ENCODE measurements at places on chromosomes 12 and 14.

GRCh38 chr12:132033627-132034026, 83.9 kb downstream of the EP400 start:
- no peak for DNase-seq

- no peak for DNase-seq
These were observed 39.5 kb downstream of the VWF start for GRCh38 chr12:6084969-6085450.

DNA sequence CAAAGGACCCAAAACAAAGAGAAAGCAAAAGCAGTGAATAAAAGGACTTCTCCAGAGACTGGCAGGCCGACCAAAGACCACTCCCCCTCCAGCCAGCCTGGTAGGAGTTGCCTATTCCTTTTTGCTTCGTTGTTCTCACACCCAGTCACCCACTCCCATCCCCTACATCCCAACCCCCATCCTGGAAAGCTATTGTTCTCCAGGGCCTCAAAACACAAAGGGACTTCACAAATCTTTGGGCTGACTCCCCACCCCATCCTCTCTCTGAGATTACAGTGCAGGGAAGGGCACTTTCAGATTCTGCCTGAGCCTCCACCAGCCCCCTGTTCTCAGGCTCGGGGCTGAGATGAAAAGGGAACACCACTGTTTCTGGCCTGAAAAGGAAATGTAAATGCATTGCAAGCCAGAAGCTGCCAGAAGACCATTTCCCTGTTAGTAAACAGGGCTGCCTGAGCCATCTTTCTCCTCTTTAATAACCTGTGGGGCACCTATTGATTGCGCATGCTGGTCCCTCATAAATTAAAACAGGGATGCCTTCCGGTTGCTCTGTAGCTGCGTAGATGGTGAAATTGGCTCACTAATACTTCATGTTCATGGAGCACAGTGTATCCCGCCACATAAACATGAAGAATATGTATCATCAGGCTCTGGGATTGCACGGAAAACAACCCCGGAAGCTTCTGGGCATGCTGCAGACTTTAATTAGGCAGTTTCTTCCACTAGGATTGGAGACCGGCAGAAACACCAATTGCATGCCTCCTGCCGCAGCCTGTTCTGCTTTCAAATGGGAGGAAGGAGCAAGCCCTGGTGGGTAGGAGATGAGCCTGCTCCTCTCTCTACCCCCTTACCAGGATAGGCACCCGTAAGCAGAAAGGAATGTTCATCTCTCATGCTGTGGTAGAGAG, 130.3 kb upstream of the FUT8 start:
- DNase-seq, result no peak

- no peak for DNase-seq
These were observed 251.5 kb downstream of the ZFP36L1 start for GRCh38 chr14:68541178-68541896.

- DNase-seq, result no peak
These were observed 65.9 kb downstream of the PTPN21 start for GRCh38 chr14:88488897-88489296.

- DNase-seq, result no peak
These were observed 60.6 kb downstream of the MYRFL start for GRCh38 chr12:69885658-69886057.

- DNase-seq, result no peak
These were observed 297.9 kb upstream of the AMIGO2 start for GRCh38 chr12:47377414-47378221.

DNA sequence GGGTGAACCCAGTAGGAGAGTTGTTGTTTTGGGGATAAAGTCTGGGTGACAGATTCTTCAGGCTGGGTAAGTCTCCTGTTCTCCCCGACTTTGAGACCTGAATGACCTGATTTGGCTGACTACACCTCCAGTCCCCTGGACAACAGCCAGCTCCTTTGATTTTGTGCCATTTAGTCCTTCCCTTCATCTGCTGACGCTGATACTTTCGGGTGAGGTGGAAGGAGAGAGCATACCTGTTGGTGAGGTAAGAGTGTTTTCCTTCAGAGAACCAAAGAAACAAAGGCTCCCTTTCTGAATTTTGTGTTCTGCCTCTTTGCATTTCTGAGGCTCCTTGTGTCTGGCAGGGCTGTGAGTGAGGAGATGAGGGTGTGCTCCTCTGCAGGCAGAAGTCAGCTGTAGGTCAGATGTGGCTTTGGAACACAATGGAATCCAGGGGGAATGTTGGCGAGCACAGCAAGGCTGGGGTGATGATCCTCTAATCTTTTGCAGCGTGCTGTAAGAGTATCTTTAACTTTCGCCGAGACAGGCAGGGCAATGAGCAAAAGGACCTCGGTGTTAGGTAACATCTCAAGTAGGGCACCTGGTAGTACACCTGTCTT, 12.1 kb downstream of the ETV6 start:
- DNase-seq, result no peak

GRCh38 chr12:48600552-48600951, 30.7 kb upstream of the LALBA start:
- DNase-seq, result no peak

DNA sequence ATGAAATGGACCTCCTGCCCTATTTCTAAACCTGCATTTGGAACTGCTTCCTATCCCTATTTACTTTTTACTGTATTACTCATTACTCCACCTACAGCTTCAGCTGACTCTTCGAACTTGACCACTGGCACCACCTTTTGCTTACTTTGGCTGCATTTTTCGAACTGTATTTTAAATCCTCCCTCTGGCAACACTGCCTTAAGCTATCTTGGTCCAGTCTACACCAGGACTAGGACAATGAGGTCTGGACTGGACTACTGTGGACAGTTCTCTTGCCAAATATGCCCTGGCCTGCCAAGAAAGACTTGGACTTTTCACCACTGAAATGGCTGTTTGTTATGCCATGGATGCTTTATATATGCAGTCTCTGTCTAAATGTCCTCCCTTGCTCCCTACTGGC, 328.1 kb downstream of the BTG1 start:
- DNase-seq, result no peak

- DNase-seq, result no peak
These were observed 111.6 kb downstream of the TSPAN8 start for GRCh38 chr12:71046215-71046614.

All from effector memory CD4-positive, alpha-beta T cell (primary cell).